CD4-positive, alpha-beta T cell treated with Interleukin-12 subunit alpha and Interleukin-12 subunit beta, for 1 hour (primary cell): ENCODE measurements at places on chromosomes 16 and 17.

DNA sequence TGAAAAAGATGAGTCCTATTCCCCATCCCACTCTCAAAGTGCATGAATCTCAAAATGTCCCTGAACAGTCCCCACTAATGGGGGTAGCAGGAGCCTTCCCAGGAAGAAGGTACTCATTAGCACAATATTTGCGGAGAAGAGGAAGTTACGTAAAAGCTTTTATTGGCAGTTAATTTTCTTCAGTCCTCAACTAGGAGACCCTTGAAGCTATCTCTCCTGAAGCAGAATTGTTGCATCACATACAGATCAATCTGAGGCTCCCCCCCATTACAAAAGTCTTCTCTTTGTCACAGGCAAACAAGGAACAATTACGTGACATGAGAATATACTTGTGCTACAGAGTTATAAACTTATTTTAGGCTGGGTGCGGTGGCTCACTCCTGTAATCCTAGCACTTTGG is 14.2 kb downstream of the SLFN12L start:
- DNase-seq, result no peak

DNA sequence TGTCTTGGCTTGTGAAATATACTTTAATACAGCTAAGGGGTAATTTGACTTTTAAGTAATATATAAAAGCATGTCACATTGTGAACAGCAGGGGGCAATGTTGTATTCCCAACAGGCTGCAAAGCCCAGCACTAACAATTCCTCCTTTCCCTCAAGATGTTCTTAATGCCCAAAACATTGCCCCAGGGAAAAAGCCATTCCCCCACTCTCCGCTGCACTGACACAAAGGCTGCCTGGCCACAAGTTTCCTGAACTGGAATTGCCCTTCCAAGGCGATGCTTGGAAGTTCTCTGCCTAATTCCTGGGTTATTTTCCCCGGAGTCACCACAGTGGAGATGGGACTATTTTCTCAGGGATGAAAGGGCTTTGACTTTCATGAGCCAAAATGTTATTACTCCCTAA is 27.2 kb downstream of the CLEC16A start:
- DNase-seq, result peak; percentile 70

- DNase-seq, result no peak
Observed at GRCh38 chr16:82016263-82016662, 5.0 kb upstream of the SDR42E1 start.

GRCh38 chr17:76892329-76892728 is 24.1 kb downstream of the MGAT5B start:
- DNase-seq, result no peak

- DNase-seq, result no peak
Observed at GRCh38 chr17:47982645-47983390, 11.9 kb downstream of the CDK5RAP3 start.

DNA sequence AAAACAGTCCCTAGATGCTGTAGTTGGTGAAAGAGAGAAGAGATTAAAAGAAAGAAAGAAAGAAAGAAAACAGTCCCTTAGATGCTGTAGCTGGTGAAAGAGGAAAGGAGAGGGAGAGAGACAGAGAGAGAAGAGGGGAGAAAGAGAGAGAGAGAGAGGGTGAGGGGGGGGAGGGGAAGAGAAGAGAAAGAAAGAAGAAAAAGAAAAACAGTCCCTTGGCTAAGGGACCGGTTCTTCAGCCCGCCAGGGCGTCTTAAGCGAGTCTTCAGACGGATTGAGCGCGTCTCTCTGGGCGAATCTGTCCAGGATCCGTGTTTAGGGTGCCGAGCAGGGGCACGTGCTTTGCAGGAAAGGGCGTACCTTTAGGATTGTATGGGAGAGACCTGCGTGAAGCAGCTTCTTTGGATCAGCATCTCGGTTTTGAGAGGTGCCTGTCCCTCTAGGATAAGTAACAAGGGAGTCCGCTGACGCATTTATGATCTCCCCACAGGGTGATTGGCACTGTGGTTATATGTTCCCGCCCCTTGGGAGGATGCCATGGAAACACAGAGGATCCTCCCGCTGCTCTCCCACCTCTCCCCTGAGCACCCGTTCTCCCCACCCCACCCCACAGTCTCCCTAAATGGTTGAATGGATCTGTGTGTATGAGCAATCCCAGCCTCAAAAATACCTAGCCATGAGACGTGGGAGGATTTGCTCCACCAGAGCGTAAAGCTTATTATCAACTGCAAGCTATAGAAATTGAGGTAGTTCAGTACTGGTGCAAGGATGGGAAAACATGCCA is 16.7 kb downstream of the GNGT2 start:
- peak; percentile 26 for DNase-seq

- peak; percentile 54 for DNase-seq
Observed at GRCh38 chr16:17476414-17477259, 5.9 kb upstream of the XYLT1 start.

- no peak for DNase-seq
Observed at GRCh38 chr17:72422204-72422504, 301.3 kb downstream of the SOX9 start.

- no peak for DNase-seq
Observed at GRCh38 chr17:3007651-3008121, 55.7 kb downstream of the OR1D5 start.

GRCh38 chr16:65323655-65324237 is 201.9 kb upstream of the CDH11 start:
- peak; percentile 1 for DNase-seq

GRCh38 chr17:58991718-58992331 is 114.9 kb downstream of the TRIM37 start:
- no peak for DNase-seq

- DNase-seq, result no peak
Observed at GRCh38 chr17:59369031-59369975, 37.8 kb downstream of the YPEL2 start.

GRCh38 chr17:17495536-17496188 is 533 bp downstream of the RASD1 start:
- DNase-seq, result peak; percentile 24

- no peak for DNase-seq
Observed at GRCh38 chr17:37067555-37068111, 118.9 kb downstream of the AATF start.
